Thoracic aorta (tissue), 2 donors: ENCODE measurements at places on chromosomes 7 and 10.
A peak's percentile ranks its signal among the peaks of the same experiment; 100 is the strongest.

- DNase-seq: peak; percentile 17
Measured at GRCh38 chr7:146961617-146962016, 845.0 kb downstream of the CNTNAP2 start.

DNA sequence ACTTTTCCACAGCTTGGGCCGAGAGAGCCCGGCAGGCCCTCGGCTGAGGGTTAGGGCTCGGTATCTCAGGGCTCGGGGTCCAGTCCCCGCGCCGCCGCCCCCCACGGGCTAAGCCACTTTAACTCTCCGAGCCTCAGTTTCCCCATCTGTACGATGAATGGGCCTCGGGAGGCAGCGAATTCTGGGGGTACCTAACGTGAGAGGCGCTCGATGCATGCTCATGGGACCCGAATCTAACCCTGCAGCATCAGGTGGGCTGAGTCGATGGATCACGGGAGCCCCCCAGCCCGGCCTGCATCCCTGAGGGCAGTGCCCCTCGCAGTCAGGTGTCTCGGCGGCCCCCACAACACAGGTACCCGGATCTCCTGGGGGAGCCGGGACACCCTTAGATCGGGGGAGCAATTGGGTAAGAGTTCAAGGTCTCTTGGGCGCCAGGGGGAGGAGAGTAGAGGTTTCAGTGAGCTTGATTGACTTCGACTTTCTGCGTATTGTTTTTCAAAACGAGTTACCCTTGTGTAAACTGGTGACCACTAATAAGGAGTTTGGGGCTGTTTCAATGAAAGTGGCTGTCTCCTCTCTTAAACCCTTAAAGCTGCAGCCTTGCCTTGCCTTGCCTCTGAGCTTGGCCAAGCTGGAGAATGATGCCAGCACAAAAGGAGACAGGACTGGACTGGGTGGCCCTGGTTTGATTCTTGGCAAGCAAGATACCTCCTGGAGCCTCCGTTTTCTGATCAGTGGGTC lies 631 bp downstream of the POR start:
- no peak for DNase-seq

- DNase-seq: no peak
Measured at GRCh38 chr7:53446170-53446569, 410.7 kb downstream of the POM121L12 start.

DNA sequence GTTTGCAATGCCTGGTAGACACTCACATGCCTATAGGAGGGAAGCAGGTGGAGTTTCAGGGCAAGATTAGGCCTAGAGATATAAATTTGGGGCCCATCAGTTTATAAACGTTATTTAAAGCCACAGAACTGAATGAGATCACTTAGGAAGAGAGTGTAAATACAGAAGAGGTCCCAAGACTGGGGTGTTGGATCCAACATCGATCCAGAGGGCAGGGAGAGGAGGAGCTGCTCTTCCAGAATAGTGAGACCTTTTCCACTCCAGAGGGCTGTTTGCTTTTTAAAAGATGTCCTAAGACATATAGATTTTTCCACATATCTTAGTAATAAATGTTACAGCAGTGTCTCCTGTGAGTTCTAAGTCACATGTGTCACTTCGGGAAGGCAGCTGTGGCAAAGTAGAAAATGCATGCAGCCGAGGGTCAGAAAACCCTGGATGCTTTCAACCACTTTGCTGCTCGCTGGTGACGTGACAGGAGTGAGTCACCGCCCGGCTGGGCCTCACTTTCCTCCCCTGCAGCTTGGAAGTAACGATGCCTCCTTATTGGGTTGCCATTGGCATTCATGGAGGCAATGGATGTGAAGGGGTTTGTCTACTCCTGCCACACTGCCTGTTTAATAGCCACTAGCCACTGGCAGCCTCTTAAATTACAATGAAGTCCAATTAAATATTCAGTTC lies 95.4 kb downstream of the TRIL start:
- DNase-seq: no peak

GRCh38 chr10:114767101-114767985 lies 54.2 kb upstream of the FHIP2A start:
- DNase-seq: no peak

GRCh38 chr10:31466313-31466712 lies 147.3 kb downstream of the ZEB1 start:
- no peak for DNase-seq

GRCh38 chr7:45978731-45979211 lies 57.7 kb upstream of the IGFBP3 start:
- DNase-seq: no peak

DNA sequence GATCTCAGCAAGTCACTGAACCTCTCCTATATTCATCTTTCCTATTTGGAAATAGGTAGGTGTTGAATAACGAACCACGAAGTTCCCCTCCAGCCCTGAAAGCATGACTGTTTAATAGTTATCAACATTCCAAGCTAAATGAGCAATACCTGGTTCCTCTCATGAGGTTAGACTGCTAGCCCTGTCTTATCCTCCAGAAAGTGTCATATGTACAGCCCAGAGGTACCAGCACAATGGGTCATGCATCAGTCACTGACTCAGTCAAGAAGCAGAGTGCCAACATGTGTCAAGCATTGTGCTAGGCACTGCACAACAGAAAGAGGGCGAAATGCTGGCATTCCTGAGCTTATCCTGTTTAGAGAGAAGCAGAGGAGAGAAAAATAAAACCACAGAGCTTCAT lies 70.0 kb downstream of the AMPH start:
- DNase-seq: no peak

- no peak for DNase-seq
Measured at GRCh38 chr10:58412502-58412961, 27.3 kb downstream of the TFAM start.

DNA sequence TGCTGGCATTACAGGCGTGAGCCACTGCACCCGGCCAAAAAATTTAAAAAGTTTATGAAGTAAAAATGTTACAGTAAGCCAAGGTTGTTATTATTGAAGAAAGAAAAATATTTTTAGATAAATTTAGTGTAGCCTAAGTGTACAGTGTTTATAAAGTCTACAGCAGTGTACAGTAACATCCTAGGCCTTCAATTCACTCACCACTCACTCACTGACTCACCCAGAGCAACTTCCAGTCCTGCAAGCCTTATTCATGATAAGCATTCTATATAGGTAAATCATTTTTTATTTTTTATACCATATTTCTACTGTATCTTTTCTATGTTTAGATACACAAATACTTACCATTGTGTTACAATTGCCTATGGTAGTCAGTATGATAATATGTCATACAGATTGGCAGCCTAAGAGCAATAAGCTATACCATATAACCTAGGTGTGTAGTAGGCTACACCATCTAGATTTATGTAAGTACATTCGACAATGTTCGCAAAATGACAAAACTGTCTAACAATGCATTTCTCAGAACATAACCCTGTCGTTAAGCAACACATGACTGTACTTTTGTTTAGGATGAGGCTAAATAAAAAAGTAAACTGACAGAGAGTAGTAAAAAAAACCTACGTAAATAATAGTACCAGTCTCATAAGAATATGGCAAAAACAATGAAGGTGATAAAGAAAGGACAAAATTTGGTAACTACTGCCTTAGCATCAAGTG lies 77.8 kb upstream of the FAM133B start:
- DNase-seq: no peak

DNA sequence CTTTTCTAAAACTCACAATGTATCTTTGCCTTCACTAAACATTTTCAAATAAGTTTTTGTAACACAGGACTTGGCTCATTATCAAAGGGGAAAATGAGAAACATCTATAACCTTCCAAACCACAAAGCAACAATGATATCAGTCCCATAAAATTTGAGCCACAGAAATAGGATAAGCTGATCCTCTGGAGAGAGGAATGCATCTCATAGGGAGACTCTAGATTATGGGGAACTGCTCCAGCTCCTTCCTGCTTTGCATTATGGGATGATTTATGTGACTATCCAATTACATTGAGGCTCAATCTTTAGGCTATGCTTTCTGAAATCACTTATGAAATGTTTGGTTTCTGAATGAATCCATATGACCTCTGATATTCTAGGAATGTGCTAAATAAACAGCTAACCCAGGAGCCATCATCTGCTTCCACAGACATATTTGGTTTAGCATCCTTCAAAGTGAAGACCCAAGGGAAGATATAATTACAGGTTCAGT lies 70.4 kb downstream of the CUBN start:
- DNase-seq: no peak

DNA sequence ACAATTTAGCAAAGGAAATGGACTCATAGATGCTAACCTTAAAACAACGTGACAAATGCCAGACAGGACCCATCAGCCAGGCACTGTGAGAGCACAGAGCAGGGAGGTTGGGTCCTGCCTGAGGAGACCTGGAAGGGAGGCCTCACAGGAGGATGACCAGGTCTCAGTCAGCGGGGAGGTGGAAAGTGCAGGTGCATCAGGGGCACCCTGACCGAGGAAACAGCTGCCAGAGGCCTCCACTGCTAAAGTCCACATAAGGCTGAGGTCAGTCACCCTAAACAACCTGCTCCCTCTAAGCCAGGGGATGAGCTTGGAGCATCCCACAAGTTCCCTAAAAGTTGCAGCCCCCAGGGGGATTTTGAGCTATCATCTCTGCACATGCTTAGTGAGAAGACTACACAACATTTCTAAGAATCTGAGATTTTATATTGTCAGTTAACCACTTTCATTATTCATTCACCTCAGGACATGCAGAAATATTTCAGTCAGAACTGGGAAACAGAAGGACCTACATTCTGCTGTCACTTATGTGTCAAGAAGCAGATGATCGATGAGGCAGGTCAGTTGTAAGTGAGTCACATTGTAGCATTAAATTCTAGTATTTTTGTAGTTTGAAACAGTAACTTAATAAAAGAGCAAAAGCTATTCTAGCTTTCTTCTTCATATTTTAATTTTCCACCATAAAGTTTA lies 157.6 kb upstream of the LANCL2 start:
- DNase-seq: no peak

DNA sequence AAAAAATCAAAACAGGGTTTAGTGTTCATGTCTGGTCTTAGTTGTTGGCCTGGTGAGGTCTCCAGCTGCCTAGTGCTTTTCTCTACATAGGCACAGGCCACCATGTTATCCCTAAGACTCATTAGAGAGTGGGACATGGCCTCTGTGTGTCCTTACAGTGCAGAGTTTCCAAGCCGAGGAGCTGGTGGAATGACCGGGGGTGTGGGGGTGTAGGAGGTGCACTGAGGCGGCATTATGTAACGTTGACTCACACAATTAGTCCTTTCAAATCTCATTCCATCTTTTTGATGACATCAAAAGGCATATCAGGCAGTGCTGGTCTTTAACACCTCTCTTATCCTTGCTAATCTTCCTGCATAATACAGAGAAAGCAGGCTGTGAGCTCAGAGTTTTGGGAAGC lies 71.3 kb downstream of the MTPN start:
- DNase-seq: no peak

DNA sequence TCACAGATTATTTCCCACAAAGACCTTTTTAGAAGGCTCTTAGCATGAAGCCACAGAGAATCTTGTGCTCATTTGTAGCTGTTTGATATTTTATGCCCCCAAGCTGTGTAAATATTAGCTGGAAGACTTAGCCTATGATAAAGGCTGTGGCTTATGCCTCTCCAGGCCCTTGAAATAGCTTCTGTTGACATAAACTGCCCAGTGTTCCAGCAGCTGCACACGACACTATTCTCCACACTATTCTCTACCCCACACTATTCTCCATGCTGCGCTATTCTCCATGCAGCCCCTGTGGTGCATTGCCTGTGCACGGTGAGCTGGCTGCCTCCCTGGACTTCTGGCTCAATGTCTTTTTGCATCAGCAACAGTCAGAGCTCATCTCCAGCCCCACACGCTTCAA lies 13.1 kb downstream of the DDC start:
- no peak for DNase-seq

- DNase-seq: no peak
Measured at GRCh38 chr10:100977436-100977835, 8.1 kb downstream of the SEMA4G start.

DNA sequence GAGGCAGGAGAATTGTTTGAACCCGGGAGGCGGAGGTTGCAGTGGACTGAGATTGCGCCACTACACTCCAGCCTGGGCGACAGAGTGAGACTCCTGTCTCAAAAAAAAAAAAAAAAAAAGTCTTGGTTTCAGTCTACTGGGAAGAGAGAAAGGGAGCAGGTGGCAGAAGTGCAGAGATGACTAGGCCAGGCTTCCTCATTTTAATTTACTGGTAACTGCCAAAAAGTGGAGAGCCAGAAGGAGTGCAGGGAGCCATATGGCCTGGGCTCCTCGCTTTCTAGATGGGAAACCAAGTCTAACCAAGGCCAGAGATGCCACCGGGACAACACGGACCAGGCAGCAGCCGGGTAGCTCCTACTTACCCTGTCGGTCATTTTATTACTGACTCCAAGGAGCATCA lies 12.2 kb downstream of the SEPHS1 start:
- no peak for DNase-seq

- no peak for DNase-seq
Measured at GRCh38 chr10:75663947-75664664, 232.7 kb downstream of the LRMDA start.

DNA sequence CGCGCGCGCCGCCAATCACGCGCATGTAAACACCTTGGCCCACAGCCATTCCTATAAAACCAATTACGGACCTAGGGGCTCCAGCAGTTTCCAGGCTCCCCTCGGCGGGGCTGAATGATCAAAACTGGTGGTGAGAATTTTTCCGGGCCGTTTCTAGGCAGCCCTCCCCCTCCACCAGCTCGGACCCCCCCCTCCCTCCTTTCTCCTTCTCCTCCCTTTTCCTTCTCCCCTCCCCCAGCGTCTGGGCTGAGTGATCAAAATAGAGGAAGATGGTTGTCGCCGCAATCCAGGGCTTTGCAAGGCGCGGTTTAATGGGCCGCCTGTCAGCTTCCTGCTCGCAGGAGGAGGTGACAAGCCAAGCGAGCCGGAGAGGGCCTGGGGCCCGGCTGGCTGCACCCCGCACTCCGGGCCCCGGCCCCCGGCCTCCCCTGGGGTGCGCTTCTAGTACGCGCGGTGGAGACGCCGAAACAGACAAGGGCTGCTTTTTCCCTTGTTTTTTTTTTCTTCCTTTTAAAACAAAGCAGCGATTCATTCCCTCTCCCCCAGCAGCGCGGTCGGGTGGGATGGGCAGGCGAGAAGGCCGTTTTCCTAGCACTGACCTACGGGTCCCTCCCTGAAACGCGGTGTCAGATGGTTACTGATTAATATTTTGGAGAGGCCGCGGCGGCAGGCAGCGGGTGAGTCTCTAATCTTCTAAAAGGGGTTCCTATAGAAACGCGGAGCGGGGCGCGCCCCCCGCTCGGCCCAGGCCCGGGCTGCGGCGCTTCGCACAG lies 528 bp upstream of the TNRC18 start:
- peak; percentile 91 for DNase-seq

- no peak for DNase-seq
Measured at GRCh38 chr10:132586739-132587138, 49.2 kb downstream of the INPP5A start.

GRCh38 chr7:82442492-82443035 lies 1.0 kb downstream of the CACNA2D1 start:
- no peak for DNase-seq

DNA sequence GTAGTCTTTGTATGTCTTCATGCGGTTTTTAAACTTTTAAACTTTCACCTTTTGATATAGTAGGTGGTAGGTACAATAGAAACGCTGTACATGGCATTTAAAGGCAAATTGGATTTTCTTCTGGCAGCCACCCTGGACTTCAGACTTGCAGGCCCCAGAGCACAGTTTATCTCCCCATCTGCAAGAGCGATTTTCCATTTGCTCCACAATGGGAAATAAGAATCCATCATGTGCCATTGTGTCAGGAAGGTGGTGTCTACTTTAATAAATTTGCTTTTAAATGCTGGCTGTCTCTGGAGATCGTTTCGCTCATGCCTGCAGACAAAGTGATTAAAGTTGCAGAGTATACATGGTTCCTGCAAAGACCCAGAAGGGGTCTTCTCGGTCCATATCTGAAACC lies 38.9 kb downstream of the UNC5B start:
- no peak for DNase-seq

GRCh38 chr10:33155720-33156638 lies 178.5 kb downstream of the NRP1 start:
- no peak for DNase-seq

GRCh38 chr10:5500910-5501309 lies 1.5 kb upstream of the CALML5 start:
- DNase-seq: no peak
